Upper lobe of left lung (tissue), 6 donors: ENCODE measurements at places on chromosomes 12 and 14. TPM values are rescaled to one million over a fixed set of nuclear protein-coding genes. Genes with fewer than 3 reads are reported as not detected.

GRCh38 chr14:102293781-102294180 is 11.2 kb downstream of the MOK start:
- H3K4me1 ChIP-seq, result no peaks in the 10 kb centered on the region
- H3K27ac ChIP-seq, result no peak overlapping the region
- DNase-seq, result no peak

DNA sequence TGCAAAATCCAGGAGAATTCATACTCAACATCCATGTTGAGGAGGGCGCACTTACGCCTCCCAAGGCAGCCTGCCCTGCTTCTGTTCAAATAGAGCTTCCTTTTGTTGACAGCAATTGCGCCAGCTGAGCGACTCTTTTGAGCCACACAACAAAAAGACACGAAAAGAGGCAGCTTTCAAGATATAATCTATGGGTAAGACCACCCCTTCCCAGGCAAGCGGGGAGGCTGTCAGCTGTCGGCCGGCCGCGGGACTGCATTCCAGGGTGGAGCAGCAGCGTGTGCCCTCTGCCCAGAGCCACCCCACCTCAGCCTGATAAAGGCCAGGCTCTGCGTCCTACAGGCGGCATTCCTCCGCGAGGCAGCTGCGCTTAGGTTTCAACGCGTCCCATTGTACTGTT is 15.8 kb upstream of the STAB2 start:
- H3K27me3 ChIP-seq, result no peaks in the 10 kb centered on the region
- H3K4me1 ChIP-seq, result no peaks in the 10 kb centered on the region
- no peaks in the 10 kb centered on the region for H3K36me3 ChIP-seq
- DNase-seq, result no peak

The NID2 gene
- total RNA-seq, result 8.0 TPM

GRCh38 chr12:75481013-75481705 is 604 bp downstream of the GLIPR1 start:
- no peak for DNase-seq
- H3K27ac ChIP-seq, result peak overlapping the region; percentile 75
- no peaks in the 10 kb centered on the region for H3K27me3 ChIP-seq
- H3K36me3 ChIP-seq, result no peaks in the 10 kb centered on the region

DNA sequence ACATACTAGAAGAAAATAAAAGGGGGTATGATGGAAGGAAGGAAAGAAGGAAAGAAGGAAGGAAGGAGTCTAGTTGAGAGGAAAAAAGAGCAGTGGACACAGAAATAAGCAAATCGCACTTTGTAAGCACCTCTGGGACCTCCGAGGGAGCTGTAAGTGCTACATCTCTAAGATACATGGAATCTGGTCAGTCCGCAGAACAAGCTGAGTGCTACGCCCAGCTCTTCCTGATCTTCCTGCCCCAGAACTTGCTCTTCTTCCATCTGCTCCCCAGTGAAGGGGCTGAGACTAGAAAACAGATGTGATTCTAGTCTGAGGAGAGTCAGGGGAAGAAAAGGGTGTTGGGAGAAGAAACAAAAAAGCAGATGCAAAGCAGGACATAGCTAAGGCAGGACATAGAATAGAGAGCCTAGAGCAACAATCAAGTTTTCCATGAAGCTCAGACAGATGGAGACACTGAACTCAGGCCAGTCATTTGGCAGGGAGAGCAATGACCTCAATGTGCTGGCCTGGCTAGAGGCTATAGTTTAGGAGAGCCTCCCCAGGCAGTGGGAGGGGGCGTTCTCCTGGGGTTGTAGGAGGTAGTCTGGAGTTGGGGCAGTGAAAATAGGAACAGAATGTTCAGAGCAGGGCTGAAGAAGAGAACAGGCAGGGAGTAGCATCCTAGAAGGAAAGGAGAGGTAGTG is 1.7 kb upstream of the MFAP5 start:
- no peak for DNase-seq
- H3K27me3 ChIP-seq, result no peaks in the 10 kb centered on the region
- no peak overlapping the region for H3K4me3 ChIP-seq
- H3K36me3 ChIP-seq, result no peaks in the 10 kb centered on the region
- no peak overlapping the region for H3K27ac ChIP-seq

GRCh38 chr14:50001999-50002925 is 109.4 kb downstream of the ARF6 start:
- H3K4me1 ChIP-seq, result peaks cover 46% of the 10 kb centered on the region
- no peaks in the 10 kb centered on the region for H3K36me3 ChIP-seq
- DNase-seq, result no peak
- peak overlapping the region; percentile 91 for H3K27ac ChIP-seq
- no peaks in the 10 kb centered on the region for H3K27me3 ChIP-seq

GRCh38 chr12:52657250-52657902 is 5.4 kb upstream of the KRT2 start:
- H3K27me3 ChIP-seq, result no peaks in the 10 kb centered on the region
- DNase-seq, result no peak
- no peaks in the 10 kb centered on the region for H3K36me3 ChIP-seq
- H3K4me3 ChIP-seq, result no peak overlapping the region
- no peaks in the 10 kb centered on the region for H3K4me1 ChIP-seq
- H3K27ac ChIP-seq, result no peak overlapping the region

The DEPDC4 gene
- 0.30 TPM for total RNA-seq

- H3K4me3 ChIP-seq, result no peak overlapping the region
- no peaks in the 10 kb centered on the region for H3K36me3 ChIP-seq
- no peaks in the 10 kb centered on the region for H3K27me3 ChIP-seq
These were observed 67.1 kb downstream of the IFNG-AS1 start for GRCh38 chr12:68056300-68056699.

DNA sequence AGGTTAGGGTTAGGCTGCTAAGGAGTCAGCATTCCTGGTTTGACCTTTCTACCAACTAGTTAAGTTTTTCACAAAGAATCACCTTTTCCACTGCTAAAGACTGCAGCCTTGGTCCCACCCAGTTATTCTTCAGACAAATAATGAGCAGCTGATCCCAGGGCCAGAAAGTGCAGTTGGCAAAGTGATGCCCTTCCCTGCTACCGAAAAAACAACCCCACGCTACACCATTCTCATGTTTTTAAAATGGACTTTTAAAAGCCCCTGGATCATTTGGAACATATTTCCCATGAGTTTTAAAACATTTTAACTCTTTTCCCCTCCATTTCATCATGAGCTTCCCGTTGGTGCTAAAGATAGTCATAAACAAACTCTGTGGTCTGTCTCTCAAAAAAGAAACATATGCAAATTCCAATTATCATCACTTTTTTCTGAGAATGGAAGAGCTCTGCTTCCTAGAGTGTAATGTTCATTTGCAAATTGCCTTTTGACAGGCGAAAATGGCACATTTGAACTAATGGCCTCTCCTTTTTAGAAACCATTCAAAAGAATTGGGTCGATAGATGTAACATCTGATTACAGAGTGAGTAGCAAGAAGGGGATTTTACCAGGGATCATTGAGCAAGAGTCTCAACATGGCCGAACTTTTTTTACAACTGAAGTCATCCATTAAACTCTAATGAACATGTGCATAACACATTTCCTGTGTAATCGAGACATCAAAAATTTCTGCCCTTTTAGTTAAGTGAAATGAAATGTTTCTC is 129.3 kb upstream of the RAP1B start:
- no peaks in the 10 kb centered on the region for H3K4me1 ChIP-seq
- H3K36me3 ChIP-seq, result no peaks in the 10 kb centered on the region
- DNase-seq, result no peak
- no peaks in the 10 kb centered on the region for H3K27me3 ChIP-seq
- H3K4me3 ChIP-seq, result no peak overlapping the region
